ENCODE measurements at places on chromosomes 6 and 20.

GRCh38 chr6:5112066-5112799, 27.1 kb downstream of the PPP1R3G start:
- no peak for DNase-seq

DNA sequence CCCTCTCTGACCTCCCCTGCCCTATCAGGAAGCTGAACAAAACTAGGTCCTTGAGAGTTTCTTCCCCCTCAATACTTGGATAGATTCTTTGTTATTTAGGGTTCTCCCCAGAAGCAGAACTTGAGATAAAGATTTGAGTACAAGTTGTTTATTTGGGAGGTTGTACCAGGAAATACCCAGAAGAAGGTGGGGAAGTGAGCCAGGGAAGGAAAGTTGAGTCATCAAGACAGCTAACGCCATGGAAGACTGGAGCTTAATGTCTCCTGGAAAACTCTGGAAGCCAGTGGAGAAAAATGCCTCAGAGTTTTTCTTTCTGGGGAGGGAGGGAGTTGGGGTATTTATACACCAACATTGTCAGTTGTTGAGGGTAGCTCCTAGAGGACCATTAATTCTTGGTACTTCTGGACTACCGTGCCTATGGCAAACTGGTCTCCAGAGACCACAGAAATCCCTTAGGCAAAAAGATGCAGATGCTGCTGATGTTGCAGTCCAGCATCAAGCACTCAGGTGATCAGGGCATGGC, 102.6 kb upstream of the ZFP64 start:
- no peak for DNase-seq

DNA sequence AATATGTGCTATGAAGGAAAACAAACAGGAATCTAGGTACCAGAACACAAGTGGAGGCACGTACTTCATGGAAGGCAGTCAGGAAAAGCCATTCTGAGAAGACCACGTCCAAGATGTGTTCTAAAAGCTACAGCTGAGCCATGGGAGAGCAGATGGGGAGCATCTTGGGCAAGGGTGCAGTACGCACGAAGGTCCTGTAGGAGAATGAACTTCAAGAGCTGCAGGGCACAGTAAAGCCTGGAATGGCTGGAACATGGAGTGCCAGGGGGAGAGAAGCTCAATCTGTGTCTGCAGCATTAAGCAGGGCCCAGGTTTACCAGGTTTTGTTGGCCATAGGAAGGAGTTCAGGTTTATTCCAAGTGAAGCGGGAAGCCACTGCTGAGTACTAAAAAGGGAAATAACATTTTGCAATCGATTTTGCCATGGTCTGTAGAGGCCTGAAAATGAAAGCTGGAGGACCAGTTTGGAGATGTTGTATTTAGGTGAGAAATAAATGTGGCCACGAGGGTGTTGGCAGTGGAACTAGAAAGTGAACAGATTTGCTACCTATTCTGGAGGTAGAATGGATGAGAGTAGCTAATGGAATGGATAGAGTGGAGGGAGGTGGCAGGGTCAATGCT, 29.9 kb downstream of the ADTRP start:
- DNase-seq: no peak

DNA sequence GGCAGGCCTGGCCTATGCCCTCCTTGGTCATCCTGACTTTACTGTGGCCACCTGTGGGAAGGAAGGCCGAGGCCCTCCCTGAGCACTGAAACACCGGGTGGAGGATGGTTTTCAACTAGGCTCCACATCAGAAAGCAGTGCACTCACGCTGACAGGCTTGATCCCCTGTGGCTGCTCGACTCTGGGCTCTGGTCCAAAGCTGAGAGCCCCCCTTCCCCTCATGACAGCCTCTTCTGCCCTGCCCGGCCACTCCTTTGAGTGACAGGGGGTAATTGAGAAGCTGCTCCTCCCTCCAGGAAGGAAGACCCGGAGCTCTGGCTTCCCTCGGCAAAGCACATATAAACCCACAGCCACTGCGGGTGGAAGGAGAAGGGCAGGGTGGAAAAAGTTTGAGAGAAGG, 43.6 kb downstream of the MUC22 start:
- peak; percentile 43 for DNase-seq

- DNase-seq: no peak
Measured at GRCh38 chr20:52470561-52470960, 279.0 kb upstream of the ZFP64 start.

GRCh38 chr6:68754681-68755213, 119.7 kb downstream of the ADGRB3 start:
- no peak for DNase-seq

DNA sequence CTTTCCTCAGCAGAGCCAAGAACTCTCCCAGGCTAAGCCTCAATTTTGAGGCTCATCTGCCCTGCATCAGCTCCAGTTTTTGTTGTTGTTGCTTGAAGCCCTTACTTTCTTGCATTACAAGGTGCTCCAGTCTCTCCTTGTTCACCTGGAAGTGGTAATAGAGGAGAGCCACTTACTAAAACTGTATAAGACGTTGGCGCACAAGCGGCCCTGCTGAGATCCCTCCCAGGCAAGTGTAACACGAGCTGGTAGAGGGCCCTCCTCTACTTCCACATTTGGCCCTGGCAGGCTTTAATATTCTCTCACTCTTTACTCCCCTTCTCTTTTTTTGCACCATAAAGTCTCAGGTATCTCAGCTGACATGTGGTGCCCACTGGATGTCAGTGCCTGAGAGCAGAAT, 19.5 kb downstream of the GCM2 start:
- DNase-seq: no peak

DNA sequence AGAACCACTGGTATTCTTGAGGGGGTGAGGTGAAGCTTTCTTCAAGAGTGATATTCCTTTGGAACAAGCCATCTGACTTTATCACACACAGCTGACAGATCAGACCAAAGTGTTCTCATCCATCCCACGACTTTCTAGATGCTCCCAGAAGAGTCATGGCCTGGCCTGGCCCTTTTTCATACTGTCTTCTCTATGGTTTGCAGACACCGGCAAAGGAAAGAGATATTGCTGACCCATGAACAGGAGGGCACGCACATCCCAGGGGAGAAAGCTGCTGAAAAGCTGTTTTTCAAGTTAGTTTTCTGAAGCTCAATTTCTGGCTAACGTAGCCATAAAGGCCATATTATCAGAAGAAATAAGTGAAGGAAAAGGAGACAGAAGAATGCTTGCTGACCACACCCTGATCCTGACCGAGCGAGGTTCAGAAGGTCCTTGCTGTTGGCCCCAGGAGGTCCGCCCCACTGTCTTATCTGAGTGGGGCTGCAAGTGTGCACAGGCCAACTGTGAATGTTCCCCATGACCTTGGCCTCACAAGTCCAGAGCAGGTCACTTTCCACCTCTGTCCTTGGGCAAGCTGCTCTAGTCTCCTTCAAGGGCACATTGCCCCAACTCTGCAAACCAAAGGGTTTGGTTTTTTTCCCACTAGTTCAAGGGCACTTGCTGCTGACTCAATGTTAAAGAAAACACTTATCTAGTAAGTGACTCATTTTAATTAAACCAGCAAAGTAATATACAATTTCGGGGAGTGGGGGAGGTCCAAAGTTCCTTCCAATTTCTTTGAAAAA, 2.0 kb downstream of the ACSS1 start:
- peak; percentile 21 for DNase-seq

- DNase-seq: no peak
Measured at GRCh38 chr20:62027116-62027515, 38.6 kb downstream of the TAF4 start.

DNA sequence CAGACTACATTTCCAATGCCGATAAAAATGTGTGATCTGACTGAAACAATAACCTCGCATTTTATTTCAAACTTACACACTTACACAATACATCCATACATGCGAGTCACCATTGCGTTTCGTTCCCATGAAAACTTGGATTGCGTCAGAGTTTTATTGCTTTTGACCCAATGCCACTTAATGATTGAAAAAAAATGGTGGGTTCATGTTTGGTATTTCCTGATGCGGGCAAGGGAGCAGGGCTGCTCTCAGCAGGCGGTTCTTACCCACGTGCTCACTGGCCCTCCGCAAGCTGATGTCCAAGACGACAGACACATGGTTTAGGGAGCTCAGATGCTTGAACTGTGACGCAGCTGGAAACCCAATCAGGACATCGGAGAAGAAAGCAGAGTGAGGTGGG, 281.0 kb upstream of the SULF2 start:
- peak; percentile 29 for DNase-seq

- DNase-seq: no peak
Measured at GRCh38 chr6:53616450-53617357, 48.9 kb downstream of the KLHL31 start.

- DNase-seq: no peak
Measured at GRCh38 chr6:39516471-39516870, 194.0 kb upstream of the KCNK16 start.

- DNase-seq: no peak
Measured at GRCh38 chr20:62495749-62496567, 20.2 kb upstream of the GATA5 start.

GRCh38 chr6:29451471-29452193, 5.2 kb downstream of the OR11A1 start:
- no peak for DNase-seq

GRCh38 chr20:33412484-33412838, 11.1 kb upstream of the CDK5RAP1 start:
- no peak for DNase-seq

DNA sequence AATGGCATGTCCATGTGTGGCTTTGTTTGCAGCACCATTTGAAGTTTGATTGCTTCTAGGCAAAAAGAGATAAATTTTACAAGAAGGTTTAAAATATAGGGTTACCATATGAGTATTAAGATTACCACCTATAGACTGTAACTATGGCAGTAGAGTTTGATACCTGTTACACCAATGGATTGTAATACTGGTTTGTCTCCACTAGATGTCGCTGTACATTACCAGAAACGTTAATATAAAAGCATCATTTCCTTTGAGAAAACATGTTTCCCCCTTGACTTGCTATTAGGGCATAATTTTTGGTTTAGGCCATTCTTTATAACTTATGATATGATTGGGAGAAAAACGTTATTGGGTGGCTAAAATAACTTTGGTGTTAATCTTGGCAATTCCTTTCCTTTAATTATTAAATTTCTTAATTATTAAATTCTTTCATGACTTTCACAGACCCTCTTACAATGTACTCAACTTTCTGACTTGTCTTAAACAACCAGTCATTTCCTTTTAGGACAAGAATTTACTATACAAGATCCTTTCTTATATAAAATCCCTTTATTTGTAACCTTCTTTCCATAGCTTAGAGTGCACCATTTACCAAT, 42.8 kb downstream of the HLA-DPB1 start:
- no peak for DNase-seq

GRCh38 chr20:62423326-62423706, 4.0 kb downstream of the RBBP8NL start:
- DNase-seq: no peak

DNA sequence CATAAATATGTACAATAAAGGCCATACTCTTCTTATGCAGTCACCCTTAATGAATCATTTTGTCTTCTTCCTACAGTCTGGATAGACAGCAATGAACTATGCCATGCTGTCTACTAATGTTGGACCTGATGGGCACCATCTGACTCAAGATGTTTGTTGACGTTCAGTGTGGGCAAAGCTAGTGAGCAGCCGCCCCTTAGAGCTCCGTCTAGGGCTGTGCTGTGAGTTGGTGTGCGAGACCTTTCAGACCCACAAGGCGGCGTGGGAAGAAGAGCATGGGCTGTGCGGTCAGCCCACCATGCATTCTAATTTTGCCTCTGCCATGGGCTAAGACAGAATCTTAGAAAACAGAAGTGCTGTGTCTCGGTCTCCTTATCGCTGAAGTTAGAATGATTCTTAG, 829.4 kb downstream of the QKI start:
- DNase-seq: no peak

DNA sequence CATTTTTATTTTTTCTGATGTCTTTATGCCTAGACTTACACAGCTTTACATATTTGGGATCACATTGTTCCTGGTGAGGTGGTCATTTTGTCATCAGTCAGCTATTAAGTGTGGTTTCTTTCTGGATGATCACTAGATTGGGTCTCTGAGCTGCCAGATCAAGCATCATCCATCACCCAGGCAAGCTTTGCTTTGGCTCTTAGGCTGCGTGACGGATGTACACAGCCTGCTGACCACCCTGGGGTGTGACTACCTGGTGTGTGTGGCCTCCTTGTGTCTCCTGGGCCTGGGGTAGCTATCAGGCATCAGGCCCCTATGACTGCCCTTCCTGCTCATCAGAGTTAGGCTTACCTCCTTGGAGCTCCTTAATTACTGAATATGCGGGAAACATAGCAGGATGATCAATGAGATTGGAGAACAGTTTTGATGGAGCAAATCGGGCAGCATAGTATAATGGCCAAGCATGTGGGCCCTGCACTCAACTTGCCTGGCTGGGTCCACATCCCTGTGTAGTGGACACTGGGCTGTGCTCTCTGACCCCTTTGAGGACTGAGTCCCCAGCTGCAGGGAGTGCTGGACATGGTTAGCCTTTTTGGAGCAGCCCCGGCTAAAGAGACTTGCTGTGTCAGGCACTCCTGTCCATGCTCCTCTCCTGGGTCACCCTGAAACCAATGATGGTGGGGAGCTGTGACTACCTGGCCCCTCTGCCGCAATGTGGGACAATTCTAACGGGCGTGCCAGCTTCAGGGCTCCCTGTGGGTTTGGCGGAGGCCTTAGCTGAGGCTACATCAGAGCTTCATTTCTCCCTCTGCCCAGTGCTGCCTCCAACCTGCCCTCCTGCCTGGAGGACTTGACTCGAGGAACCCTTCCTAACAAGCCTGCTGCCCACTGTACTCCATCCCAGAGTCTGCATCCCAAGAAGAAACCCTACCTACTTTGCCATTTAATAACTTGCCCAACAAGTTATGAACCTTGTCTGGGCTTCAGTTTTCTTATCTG, 8.2 kb downstream of the DAAM2 start:
- DNase-seq: no peak

DNA sequence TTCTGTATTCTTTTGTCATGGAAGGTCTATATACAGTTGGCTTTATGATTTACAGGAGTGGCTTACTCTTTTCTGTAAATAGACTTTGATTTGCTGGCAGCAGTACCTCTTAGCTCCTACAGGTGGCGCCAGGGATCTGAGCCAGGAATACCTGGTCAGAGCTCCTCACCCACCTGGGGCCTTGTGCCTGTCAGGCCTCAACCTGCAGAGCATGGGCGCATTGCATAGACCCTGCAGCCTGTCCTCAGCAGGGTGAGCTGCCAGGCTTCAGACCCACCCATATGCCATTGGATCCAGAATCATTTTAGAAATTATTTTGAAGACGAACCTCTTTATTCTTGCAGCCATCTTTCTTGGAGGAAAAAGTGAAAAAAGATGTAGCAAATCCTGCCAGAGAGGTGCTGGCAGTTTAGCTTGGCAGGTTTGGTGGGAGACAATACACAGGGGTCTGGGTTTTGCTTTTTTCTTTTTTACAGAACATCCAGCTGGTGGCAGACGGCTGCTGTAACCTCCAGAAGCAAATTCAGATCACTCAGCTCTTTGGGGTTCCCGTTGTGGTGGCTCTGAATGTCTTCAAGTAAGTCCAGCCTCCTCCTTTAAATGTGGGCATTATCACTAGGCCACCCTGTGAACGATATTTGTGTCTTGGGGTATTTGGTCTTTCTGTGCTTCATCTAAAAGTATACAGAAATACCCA, 149.1 kb downstream of the MTHFD1L start:
- DNase-seq: peak; percentile 79

GRCh38 chr20:49283703-49284625, 6.1 kb upstream of the ZNFX1 start:
- DNase-seq: no peak

- DNase-seq: no peak
Measured at GRCh38 chr6:37979392-37980221, 160.1 kb downstream of the ZFAND3 start.

- DNase-seq: no peak
Measured at GRCh38 chr20:2125474-2126112, 24.0 kb downstream of the STK35 start.

GRCh38 chr20:1277529-1278322, 11.6 kb downstream of the SNPH start:
- peak; percentile 4 for DNase-seq

All from femur (tissue), 1 donor.